Smooth muscle cell of bladder (primary cell): ENCODE measurements at places on chromosomes 11 and 22. TPM values are rescaled to one million over a fixed set of nuclear protein-coding genes. Genes with fewer than 3 reads are reported as not detected.

Gene XNDC1N
- total RNA-seq, result 5.1 TPM in 2 replicates

Gene HMBS
- 4.7 and 6.7 TPM in 2 replicates for total RNA-seq

Gene CALCA
- total RNA-seq, result not detected in 2 replicates

Gene CASP4
- 134 and 168 TPM in 2 replicates for total RNA-seq

Gene MRGPRE
- total RNA-seq, result not detected in 2 replicates

Gene TNKS1BP1
- total RNA-seq, result 70.1 and 99.4 TPM in 2 replicates

Gene TRIM6
- 3.0 and 4.6 TPM in 2 replicates for total RNA-seq

Gene SCN3B
- not detected in 2 replicates for total RNA-seq

Gene OR5B21
- 0.14 TPM in 1 of 2 replicates, not detected in the other for total RNA-seq

Gene SMTNL1
- total RNA-seq, result not detected in 2 replicates

Gene MIAT
- total RNA-seq, result 0.85 and 0.92 TPM in 2 replicates

Gene TRIM51
- total RNA-seq, result not detected in 2 replicates

Gene PARVG
- total RNA-seq, result not detected in 2 replicates

Gene ANKRD49
- 9.7 and 12.2 TPM in 2 replicates for total RNA-seq

Gene TEX54
- not detected in 2 replicates for total RNA-seq

Gene RAB1B
- total RNA-seq, result 47.9 and 58.0 TPM in 2 replicates

Gene IL18BP
- 1.7 and 2.8 TPM in 2 replicates for total RNA-seq

Gene TM7SF2
- total RNA-seq, result 22.8 and 28.9 TPM in 2 replicates

Gene SLC22A25
- not detected in 2 replicates for total RNA-seq

Gene CLDN5
- 0.28 and 2.5 TPM in 2 replicates for total RNA-seq
